ENCODE measurements at places on chromosomes 2 and 18. TPM values are rescaled to one million over a fixed set of nuclear protein-coding genes. Genes with fewer than 3 reads are reported as not detected.

Gene CFAP210
- total RNA-seq = 0.57 TPM

Gene CDCA7
- 23.5 TPM for total RNA-seq

GRCh38 chr2:195602687-195603086 is 54.3 kb upstream of the SLC39A10 start:
- H3K27ac ChIP-seq = no peak overlapping the region
- no peaks in the 10 kb centered on the region for H3K36me3 ChIP-seq
- DNase-seq = no peak
- H3K27me3 ChIP-seq = no peaks in the 10 kb centered on the region
- H3K4me1 ChIP-seq = no peaks in the 10 kb centered on the region

- no peak overlapping the region for H3K27ac ChIP-seq
- no peaks in the 10 kb centered on the region for H3K36me3 ChIP-seq
- H3K4me1 ChIP-seq = no peaks in the 10 kb centered on the region
- H3K4me3 ChIP-seq = no peak overlapping the region
- no peaks in the 10 kb centered on the region for H3K27me3 ChIP-seq
- no peak for DNase-seq
Measured at GRCh38 chr2:50991602-50992001, 40.3 kb downstream of the NRXN1 start.
